ENCODE measurements at places on chromosomes 5 and 9.

GRCh38 chr5:65612298-65612907 lies 11.7 kb downstream of the TRIM23 start:
- DNase-seq: no peak

DNA sequence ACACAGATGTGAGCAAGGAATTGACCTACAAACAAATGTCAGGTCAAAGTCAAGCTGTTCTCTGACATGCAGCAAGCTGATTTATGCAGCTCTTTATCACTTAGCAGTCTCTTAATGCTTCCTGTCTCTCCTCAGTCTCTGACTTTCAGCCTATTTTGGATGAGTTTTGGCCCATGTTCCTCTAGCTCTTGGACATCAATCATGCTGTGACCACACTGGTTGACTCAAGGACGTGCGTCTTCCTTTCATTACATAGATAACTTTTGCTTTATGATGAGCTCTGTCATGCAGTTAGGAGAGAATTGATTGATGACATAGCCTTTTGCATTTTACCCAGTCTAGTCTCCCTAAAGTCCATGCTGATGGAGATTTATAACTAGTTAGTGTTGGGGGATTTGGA lies 9.4 kb upstream of the REEP5 start:
- no peak for DNase-seq

GRCh38 chr9:137445930-137446431 lies 4.8 kb upstream of the ENTPD8 start:
- no peak for DNase-seq

DNA sequence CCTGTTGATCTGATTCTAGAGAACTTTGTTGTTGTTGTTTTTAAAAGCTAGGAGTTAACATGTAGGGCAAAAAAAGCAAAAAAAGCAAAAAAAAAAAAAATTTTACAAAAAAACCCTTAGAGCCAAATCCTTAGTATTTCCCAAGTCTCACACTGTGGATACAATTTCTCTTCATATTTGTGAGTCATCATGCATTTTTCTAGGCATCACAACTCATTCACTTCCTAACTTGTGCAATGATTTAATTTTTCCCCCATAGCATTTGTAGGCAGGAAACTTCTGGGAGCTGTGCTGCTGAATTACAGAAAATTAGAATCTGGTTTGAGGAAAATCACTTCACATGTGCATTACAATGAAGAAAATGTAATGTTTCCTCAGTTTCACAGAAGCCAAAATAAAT lies 91.9 kb downstream of the MARCHF3 start:
- no peak for DNase-seq

- no peak for DNase-seq
Observed at GRCh38 chr9:123376218-123377071, 20.4 kb downstream of the CRB2 start.

GRCh38 chr9:134293031-134293521 lies 33.2 kb upstream of the RXRA start:
- no peak for DNase-seq

GRCh38 chr9:132324425-132324824 lies 30.4 kb downstream of the SETX start:
- no peak for DNase-seq

DNA sequence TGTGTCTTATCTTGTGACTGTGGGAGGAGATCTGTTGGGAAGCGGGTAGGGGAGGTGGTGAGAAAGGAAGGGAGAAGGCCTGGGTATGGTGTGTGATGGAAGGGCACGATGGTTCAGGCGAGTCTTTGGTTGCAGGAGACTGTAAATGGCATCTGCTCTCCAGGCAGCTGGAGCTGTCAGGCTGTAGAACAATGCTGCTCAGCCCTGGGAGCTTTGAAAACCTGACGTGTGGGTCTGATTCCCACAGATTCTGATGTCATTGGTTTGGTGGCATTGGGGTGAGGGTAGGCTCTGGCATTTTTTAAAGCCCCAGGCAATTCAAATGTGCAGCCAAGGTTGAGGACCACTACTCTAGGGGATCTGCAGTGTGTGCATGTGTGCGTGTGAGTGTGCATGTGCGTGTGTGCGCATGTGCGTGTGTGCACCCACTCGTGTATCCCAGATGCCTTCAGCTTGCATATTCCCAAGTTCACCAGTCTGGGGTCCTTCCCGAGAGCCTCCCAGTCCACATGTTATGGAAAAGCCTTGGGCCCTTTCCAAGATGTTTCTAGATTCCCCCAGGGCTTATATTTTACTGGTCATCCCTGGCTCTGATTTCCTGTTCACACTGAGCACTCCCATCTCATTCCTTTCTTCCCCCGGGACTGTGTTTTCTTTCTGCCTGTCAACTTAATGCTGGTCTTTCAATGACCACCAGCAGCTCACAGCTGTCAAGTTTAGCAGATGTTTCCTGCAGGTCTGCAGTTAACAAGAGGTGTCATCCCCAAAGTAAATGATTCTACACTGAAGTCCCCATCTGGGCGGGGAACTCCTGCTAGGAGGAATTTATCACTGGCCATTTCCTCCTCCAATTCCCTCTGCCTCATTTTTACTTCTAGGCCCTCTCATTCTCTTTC lies 34.0 kb downstream of the BOD1 start:
- DNase-seq: no peak

GRCh38 chr9:128495296-128495695 lies 9.2 kb upstream of the GLE1 start:
- no peak for DNase-seq

DNA sequence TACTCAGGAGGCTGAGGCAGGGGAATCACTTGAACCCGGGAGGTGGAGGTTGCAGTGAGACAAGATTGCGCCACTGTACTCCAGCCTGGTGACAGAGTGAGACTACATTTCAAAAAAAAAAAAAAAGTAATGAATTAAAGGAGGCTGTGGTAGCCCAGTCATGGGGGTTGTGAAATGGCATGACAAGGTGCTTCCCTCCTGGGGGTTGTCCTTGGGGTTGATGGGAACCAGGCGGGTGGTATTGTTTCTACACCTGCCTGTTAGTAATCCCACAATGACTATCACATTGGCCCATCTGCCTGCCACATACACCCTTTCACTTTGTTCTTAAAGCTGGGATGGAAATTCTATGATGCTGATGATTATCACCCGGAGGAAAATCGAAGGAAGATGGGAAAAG lies 5.6 kb downstream of the IDNK start:
- no peak for DNase-seq

DNA sequence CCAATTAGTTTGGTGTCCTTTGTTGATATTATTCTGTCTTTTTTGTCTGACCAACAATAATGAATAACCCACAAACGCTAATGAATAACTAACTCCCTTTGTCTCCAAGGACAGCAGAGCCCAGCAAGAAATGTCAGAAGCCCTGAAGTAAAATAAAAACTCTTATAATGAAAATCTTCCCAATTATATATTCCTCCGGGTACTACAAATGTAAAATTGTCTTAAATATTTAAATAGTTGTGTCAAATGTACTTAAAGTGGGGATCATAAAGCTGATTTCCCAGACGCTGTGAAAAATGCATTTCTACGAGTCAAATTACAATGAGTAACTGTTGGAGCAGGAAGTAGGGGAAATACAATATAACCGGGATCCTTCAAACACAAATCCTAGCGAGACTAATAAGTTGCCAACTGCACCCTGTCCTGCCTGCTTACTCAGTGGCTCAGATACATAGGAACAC lies 22.3 kb downstream of the GLIS3 start:
- no peak for DNase-seq

DNA sequence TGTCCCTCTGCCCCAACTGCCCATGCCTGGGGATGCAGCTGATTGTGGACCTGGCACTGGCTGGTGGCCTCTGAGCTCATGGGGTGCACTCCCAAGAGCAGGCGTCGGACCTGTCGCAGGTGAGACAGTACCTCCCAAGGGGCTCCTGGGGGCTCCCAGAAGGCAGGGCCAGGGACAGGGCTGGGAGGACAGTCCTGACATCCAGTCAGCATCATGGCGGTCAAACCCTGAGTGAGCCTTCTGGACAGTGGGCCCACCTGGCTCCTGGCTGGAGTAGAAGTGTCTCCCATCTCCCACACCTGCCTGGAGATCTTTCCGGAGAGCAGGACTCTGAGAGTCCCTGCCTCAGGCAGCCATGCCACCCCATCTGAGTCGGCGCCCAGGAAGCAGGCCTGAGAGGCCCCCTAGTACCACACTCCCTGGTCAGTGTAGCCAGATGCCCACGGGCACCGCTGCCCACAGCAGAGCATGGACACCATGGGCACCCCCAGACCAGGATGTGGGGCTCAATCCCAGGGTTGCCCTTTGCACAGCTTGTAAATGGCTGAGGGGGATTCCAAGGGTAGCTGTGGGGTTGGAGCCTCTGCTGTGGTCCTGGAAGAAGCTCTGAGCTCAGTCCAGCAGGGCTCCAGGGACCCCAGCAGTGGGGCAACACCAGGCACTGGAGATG lies 6.6 kb downstream of the LCN9 start:
- no peak for DNase-seq

DNA sequence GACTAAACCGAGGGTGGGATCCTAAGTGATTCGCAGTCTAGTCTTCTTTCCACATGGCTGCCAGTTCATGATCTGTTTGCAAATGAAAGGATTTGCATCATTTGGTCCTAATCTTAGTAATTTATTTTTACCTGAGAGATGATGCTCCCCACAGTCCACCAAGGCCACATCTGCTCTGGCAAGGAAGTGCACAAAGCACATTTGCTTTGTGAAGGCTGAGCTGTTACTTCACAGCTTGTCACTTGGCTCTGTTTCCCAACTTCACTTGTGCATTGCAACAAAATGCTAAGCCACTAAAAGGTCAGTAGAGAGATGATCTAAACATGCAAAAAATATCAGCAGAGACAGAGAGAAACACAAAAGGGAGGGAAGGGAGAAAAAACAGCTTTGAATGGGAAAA lies 128.5 kb upstream of the VLDLR start:
- no peak for DNase-seq

DNA sequence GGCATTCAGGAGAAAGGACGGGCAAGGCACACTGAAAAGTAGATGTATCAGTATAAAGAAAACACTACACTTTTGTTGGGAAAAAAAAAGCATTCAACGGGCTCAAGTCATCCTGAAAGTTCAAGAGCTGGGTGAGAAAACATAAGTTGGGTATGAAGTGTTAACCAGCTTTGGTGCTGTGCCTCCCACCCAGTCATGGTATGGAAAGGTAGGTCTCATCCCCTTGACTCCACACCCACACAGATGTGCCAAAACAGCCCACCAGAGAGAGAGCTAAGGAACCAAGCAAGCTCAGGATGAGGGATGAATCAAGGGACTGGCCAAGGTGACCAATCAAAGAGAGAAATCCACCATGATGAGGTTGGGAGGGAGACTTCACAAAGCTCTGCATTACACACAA lies 54.7 kb downstream of the ESM1 start:
- DNase-seq: no peak

DNA sequence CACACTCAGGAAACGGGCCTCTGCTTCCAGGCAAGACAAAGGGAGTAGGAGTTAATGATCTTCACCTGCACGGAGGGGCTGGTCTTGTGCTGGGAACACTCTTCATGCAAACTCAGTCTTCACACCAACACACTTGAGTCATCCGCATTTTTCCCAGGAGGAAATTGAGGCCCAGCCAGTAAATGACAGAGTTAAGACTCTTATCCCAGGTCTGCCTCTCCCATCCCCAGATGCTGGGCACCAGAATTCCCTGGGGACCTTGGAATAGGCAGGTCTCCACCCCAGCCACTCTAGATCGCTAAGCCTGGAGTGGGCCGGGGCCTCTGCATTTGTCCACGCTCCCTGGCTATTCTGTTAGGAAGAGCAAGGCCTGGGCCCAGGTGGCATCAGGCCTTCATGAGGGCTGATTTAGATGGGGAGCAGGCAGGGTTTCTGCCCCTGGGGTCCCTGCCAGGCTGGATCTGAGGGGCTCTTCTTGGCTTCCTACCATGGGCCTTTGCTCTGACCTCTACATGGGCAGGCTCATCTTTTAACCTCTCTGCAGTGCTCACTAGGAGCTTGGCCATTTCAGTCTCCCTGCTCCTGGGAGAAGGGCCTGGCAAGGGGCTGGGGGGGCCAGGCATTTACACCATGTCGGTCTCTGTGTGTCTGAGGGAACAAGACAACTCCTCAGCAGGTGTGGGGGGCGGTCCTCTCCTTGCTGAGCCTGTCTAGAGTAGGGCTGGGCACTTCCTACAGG lies 77.3 kb downstream of the AMBP start:
- DNase-seq: no peak

DNA sequence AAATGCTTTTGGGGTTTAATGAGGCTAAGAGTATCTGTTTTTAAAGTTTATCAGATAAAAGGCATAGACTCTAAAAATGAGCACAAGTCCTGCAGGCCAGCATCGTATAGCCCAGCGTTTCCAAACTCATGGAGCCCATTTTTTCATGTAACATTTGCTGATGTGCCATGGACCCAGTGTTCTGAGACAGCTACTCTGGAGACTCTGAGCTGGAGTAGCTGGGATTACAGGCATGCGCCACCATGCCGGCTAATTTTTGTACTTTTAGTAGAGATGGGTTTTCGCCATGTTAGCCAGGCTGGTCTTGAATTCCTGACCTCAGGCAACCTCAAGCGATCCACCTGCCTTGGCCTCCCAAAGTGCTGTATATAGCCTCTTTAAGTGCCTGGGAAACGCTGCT lies 15.8 kb downstream of the GLRX start:
- no peak for DNase-seq

- DNase-seq: peak; percentile 25
Observed at GRCh38 chr5:134458234-134459009, 46.7 kb upstream of the CDKN2AIPNL start.

DNA sequence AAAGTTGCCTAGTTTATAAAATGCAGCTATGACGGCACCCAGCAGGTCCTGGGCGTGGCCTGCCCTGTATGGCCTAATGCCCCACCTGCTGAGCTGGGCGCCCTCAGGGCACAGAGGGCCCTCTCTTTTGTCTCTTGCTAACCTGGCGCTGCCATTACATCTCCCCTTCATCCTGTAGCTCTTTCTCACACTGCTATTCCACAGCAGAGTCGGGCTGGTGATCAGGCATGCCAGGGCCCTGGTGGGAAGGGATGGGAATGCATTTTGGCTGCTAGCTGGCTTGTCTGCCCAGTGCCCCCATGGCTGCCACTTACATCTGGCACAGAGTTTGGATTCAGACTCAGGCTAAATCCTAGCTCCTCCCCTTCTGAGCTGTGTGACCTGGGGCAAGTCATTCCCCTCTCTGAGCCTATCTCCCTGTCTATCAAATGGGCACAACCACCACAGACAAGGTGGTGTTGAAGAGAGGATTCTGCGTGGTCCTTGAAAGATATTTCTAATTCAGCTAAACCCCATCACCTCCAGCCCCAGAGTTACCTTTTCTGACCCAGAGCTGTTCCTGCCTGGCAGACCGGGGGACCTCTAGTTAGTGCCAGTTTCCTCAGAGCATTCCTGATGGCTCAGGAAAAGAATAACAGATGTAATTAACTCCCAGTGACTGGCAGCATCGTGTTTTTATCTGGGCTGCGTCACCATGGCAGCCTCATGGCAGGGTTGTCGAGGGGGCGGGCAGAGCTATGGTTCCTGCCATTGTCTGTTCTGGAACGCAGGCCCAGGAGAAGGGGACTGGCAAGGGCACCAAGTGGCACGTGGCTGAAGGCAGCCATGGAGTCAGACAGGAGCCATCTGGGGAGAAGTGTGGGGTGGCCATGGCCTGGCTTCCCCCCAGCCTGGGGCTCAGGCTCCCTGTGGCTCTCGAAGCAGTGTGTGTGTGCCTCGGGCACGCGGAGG lies 6.3 kb downstream of the PRR7 start:
- no peak for DNase-seq

- DNase-seq: no peak
Observed at GRCh38 chr5:156825688-156826087, 24.4 kb upstream of the PPP1R2B start.

- no peak for DNase-seq
Observed at GRCh38 chr5:12883395-12883794, 979.1 kb upstream of the CTNND2 start.

All from tibial nerve (tissue), 4 donors.